ENCODE measurements at places on chromosomes 5 and 9.

- DNase-seq: no peak
These were observed 28.2 kb upstream of the RPL26L1 start for GRCh38 chr5:172931001-172931536.

DNA sequence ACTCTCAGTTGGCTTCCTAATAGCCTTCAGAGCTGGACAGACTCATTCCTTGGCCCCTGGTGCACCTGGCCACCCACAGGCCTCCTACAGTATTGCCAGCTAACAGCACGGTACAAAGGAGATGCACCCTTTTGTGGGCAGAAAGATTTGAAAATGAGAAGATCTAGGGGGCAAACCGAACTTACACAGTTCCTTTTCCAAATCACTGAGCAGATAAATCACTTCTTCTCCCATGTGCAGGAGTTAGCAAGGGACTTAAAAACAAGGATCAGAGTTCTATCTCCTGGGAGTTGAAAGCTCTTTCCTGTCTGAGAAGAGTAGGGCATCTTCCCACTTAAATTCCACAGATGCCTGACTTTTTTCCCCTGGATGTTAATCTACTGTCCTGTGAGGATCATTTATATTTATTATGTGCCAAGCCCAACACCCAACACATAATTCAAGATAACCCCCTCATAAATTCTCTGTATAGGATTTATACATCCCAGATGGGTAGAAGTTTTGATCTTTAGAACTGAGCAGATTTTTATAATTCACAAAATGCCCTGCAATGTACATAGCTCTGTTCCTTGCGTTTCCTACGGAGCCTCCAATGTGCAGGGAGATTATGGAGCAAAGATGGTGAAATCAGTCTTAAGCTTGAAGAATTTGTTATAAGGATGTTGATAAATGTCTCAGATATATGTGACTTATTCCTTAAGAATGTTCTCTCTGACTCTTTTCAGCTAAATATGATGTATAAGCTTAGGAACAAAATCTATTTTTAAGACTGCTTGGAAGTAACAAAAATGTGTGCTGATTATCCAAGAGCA lies 207.2 kb upstream of the DAPK1 start:
- no peak for DNase-seq

DNA sequence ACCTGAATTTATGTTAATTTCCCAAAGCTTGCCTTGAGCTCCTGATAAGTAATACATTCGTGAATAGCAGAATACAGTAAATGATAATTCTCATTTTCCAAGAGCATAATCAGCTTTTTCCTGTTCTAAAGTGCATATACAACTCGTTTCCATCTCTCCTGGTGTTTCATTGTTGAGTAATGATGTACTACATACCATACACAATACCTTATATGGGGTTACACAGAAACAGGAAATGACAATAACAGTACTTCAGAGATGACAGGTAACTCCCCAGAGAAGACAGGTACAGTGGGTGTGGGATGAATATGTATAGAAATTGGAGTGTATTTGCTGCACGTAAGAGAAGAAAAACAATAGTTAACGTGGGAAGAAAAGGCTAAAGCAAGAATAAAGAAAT lies 287.1 kb downstream of the TENT4A start:
- DNase-seq: no peak

- DNase-seq: no peak
These were observed 83.6 kb downstream of the LMX1B start for GRCh38 chr9:126697330-126697729.

DNA sequence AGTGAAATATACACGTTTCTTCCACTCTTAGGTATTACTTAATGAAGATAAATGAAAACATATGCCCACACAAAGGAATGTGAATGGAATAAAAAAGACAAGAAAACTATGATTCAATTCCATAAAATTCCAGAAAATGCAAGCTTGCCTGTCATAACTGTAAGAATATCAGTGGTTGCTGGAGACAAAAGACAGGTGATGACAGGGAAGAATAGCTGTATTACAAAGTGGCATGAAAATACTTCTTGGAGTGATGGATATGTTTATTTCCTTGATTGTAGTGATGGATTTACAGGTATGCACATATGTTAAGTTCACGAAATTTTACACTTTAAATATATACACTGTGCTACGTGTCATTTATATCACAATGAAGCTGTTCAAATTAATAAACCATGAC lies 553.3 kb downstream of the HTR1A start:
- no peak for DNase-seq

DNA sequence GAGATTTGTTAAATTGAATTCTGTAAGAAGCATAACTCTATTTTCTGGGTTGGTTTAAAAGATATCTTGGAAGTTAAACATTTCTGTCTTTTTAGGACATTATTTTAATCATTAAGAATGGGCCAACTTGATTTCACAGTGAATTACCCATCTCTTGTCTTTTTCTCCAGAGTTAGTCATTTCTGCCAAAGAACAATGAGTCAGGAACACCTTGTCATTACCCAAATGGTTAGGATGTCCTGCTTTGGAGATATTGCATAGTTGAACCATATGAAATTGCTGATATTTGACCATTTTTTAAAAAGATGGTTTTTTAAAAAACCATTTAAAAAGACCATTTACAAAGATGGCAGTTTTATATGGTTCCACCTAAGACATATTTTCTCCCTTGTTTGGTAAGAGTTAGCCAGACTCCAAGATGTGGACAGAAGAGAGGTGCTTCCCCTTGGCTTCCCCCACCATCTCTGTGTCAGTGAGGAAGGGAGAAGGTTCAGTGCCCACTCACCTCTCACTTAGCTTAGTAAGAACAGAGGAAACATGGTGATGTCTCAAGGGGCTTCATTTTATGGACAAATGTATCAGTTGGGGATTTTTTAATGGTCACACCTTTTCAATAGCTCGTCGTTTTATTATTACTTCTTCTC lies 103.0 kb downstream of the PCSK1 start:
- DNase-seq: no peak

- DNase-seq: no peak
These were observed 1.5 kb downstream of the CDH6 start for GRCh38 chr5:31194892-31195555.

DNA sequence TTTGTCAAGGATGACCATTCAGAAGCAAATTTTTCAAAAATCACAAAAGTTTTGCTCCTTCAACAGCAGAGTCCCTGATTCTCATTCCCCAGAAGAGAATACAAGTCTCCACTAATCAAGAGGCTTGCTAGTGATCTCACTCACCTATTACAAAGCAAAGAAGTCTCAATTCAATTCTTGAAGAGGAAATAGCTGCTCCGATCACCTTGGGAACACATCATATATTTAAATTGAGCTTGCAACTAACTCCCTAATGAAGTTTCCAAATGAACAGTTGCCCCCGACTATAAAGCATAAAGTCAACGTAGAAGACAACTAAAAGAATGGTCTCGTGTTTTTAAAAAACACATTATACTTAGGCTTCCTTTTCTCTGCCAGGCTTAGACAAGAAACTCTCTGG lies 1.6 kb downstream of the LIFR start:
- DNase-seq: no peak

DNA sequence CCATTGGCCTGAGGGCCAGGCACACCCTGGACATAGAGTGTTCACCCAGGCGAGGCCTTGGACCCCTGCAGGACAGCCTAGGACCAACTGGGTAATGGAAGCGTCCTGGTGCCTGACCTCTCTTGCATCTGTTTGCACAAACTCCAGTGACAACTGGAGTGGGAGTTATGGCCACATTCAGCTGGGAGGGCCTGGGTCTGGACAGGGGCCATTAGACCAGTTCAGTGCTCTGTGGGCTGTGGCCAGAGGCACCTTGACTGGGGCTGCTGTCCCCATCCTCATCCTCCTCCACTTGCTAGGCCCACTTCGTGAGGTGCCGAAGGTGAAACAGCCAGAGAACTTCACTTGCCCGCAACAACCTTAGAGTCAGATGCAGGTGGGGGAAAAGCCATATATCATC lies 372.7 kb upstream of the IRX1 start:
- DNase-seq: no peak

- DNase-seq: no peak
These were observed 68.8 kb upstream of the PPP2R2B start for GRCh38 chr5:146947181-146947941.

GRCh38 chr9:35859310-35859989 lies 10.8 kb downstream of the OR13J1 start:
- no peak for DNase-seq

DNA sequence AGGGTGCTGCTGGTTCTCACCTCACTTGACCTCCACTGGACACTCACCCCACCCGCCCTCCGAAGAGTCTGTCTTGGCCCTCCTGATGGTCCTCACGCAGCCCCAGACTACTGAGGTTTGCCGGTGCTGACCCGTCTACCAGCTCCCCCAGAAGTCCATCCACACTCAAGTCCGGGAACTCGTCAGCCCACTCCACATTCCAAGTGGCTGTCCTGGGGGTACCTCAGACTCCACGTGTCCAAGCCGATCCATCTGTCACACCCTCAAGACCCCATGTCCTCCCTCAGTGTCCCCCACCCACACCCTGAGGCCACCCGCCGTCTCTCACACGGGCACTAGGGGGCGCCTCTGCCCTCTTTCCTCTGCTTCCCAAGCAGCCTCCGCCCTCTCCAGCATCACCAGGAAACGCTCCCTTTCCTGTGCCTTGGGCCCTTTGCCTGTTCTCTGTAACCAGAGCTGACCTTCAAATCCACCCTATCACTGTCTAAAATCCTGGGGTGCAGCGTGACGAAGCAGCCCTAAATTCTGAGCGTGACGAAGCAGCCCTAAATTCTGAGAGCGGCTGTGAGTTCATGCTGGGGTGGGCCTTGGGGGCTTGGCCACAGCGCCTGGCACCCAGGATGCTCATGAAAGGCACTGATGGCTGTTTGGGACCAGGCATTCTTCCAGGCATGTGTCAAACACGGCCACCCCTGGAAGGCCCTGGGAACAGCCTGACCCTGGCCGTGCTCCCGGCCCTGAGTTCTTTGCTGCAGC lies 95.7 kb downstream of the KCNT1 start:
- no peak for DNase-seq

DNA sequence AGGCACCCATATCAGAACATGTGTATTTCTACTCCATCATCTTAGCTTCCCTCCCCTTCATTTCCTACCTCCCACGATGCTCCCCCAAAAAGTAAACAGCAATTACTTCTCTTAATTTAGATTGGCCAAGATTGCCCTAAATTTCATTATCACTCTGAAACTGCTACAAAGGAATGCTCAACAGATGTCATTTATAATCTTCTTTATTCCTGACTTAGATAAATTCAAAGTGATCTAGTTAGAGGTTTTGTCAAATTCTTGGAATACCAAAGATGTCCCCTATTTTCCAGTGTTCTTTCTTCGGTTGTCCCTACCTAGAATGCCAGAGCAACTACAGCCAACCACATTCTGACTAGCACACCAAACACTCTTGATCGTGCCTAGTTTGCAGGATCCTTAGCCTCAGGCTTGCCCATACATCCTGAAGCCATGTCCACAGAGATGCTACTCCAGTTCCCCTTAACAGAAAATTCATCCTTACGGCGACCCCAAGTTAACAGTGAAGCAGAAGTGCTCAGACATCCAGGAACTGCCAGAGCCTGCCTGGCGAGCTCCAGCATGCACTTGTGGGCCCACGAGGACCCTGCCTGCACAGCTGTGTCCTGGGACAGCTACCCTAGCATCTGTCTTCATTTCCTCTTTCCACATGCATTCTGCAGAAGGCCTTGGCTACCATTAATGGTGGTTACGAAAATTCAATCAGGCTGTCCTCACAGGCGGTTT lies 31.6 kb downstream of the DAP start:
- no peak for DNase-seq

DNA sequence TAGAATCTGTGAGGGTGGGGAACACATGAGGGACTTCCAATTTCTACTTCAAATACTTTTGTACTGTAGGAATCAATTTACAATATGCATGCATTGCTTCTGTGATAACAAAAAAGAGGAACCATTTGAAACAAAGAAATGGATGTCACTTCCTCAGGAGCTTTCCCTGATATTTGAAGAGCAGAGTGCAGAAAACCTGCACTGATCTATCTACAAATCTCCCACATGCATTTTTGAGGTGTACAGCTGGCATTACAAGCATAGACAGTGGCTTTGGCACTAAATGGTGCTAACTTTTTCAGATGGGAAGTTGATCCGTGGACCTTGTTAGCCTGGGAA lies 27.7 kb downstream of the YIPF5 start:
- no peak for DNase-seq

DNA sequence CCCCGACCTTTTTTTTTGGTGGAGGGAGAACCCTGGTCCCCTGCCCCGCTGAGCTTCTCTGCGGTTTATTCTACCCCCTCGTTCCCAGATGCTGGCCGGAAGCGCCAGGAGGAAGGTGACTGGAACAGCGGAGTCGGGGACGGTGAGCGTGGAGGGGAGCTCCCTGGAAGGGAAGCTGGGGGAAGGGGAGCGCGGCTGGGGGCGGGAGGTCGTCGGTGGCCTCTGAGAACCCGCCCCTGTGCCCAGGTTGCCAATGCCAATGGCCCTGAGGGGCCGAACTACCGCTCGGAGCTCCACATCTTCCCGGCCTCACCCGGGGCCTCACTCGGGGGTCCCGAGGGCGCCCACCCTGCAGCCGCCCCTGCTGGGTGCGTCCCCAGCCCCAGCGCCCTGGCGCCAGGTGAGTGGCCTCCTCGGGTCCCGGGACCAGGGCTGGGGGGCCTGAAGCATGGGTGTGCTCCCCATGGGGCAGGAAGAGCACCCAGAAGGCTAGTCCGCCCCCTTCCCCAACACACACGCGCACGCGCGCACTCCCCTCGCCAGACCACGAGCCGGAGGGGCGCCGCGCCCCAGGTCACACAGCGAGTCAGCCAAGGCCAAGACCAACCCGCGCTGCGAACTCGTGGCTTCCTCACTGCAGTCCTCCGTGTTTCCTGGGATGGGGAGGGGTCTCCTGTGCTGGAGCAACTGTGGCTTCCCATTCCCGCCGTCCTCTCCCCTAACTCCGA lies 10.6 kb downstream of the MYOZ3 start:
- no peak for DNase-seq
